ENCODE measurements at places on chromosomes 11 and 22.

DNA sequence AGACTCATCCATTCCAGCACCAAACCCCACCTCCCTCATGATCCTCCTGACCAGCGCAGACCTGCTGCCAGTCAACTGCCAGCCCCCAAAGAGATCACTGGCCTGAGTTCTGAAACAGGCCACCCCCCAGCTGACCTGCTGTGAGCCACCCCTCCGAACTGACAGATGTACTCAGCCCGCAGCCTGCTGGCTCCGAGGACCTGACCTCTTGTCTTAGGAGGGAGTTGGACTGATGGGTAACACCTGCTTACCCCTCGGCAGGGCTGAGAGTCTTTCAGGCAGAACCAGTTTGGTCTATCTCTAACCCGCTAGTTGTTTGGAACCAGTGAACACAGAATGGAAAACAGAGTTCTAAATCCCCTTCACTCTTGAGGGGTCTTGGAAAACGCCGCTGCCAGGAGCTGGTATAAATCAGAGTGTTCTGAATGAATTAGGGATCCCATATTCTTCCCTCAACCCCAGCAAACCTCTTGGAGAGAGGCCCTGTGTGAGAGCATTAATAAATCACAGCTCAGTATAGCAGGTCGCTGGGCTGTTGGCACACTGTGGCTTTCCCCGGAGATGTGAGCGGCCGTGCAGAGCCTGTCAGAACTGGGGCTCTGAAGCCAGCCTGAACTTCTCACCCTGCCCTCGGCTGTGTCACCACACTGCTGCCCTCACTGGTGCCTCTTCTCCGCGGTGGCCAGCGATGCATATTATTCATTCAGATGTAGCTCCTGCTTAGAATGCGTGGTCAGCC is 165.1 kb upstream of the NCAM1 start:
- no peak for DNase-seq

DNA sequence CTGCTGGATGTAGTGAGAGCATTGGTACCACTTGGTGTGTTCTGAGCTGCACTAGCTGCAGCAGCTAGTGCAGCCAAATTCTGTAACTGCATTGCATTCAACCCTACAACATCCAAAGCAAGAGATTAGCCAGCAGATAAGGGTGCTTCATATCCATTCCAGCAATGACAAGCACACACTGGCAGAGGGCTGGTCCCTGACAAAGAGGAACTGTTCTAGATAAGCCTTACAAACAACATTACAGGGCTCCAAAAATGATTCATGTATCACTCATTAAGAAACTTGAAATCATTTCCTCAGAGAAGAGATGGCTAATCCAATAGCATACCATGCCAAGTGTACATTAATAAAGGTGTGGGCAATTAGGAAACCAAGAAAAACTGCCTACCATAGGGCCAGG is 28.4 kb upstream of the RAPSN start:
- DNase-seq = no peak

- DNase-seq = no peak
Measured at GRCh38 chr11:101867951-101868350, 46.9 kb upstream of the CEP126 start.

DNA sequence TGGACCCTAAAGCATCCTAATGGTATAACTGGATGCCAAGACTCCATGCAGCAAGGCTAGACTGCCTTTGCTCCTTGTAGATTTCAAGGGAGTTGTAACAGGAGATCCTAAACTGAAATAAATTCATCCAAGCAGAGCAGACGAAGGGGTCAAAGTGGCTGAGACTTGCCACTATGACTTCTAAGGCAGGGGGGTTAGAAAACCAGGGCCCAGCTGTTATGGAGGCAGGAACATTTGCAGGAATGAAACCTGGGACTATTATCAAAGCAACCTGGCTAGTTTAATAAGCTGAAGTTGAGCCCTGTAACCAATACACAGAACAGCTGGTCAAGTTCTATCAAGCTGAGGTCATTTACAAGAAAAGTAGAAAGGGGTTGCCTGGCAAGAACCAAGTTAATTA is 122.2 kb upstream of the TRPC6 start:
- no peak for DNase-seq

DNA sequence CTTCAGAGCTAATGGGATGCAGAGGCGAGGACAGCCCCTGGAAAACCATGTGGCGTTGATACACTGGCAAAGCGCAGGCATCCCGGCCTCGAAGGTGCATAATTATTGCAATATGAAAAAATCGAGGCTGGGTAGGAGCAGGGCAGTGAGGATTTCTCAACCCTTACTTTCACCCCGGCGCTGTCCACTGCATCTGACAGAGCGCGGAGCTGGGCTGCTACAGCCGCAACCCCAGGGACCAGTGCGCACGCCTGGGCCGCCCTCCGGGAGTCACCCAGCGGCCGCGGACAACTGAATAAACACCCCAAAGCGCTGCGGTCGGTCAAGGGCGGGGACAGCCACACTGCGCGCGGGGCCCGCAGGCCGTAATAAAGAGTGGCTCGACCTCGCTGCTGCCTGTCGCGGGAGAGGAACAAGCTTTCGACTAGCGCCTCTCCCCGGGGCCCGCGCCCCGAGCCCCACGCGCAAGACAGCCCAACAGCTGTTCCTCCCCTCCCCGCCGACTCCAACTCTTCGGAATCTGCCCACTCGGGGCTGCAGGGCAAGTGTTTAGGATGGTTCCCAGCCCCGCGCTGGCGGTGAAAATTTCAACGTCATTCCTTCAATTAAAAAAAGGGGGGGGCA is 3.6 kb upstream of the WT1 start:
- no peak for DNase-seq

- no peak for DNase-seq
Measured at GRCh38 chr22:45125188-45125587, 38.5 kb upstream of the NUP50 start.

GRCh38 chr11:35621620-35622019 is 3.4 kb downstream of the FJX1 start:
- DNase-seq = no peak

DNA sequence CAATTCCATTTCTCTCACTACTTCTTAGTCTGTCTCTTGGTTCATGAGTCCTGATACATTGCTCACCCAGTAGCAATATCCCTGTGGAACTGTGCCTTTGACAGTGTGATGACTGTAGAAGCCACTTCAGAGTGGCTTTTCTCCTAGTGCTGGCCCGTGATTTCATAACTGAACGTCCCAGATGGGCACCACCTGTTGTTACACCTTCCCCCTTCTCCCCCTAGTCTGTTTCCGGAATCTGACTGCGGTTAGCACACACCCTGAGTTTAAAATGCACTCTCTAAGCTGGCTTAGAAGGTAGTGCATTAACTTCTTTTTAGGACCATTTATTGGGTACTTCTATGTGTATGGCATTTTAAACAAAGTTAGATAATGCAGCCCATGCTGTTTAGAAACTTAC is 83.0 kb downstream of the ALX4 start:
- no peak for DNase-seq
